ENCODE measurements at places on chromosomes 3 and 15.

GRCh38 chr3:46070595-46071093, 43.4 kb upstream of the XCR1 start:
- no peak for DNase-seq

GRCh38 chr15:101288905-101289513, 6.0 kb downstream of the SNRPA1 start:
- peak; percentile 27 for DNase-seq

GRCh38 chr3:23376516-23377248, 173.6 kb downstream of the UBE2E2 start:
- DNase-seq = no peak

- DNase-seq = no peak
Observed at GRCh38 chr3:53658613-53659193, 164.3 kb downstream of the CACNA1D start.

DNA sequence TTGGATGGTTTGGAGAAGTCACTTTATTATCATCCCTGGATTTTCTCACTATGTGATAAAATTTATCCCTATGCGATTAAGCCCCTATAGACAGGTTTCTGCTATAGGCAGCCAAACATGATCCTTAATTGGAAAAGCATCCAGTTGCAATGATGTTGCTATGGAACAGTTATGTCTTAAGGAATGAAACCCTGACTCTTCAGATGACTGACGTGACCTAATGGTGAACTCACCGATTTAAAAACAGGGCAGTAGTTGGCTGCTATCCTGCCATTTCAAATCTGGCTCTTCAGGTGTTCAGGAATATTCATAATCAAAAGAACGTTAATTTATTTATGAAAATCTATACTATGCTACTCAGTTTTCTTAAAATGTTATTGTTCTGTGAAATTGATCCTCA, 106.8 kb upstream of the ROBO1 start:
- no peak for DNase-seq

DNA sequence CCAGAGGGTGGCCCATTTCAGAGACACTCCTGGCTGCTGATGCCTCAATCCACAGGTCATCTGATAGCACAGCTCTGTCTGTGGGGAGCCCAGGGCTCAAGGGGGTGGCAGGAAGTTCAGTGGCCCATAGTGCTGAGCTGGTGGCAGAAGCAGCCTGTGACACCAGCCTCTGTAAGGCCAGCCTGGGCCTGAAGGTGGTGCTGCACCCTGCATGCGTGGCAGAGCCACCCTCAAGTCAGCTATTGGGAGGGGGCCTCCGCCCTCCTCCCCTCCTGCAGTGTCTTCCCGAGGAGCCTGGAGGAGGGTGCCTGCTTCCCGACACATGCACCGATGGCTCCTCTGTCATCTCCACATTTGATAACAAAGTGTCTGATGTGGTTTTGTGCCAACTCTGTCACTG, 3.0 kb downstream of the PLA1A start:
- DNase-seq = no peak

- DNase-seq = peak; percentile 40
Observed at GRCh38 chr3:127158614-127159229, 34.2 kb upstream of the PRR23E start.

GRCh38 chr15:68228143-68228970, 1.2 kb downstream of the CLN6 start:
- no peak for DNase-seq

DNA sequence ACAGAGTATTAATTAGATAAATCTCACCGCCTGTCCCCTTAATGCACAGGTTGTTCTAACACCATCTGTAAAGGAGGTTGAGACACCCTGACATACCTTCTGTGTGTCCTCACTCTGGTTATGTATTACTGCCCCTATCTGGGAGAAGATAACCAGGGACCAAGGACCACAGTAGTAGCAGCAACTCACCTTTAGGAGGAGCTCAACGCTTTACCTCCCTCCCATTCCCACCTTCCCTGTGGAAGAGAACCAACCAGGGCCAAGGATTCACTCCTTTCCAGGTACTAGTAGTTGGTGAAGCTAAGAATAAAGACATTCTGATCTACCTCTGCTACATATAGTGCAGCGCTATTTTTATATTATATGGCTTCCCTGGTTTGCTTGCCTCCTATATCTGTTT, 232.6 kb downstream of the MEX3B start:
- DNase-seq = peak; percentile 62

- DNase-seq = no peak
Observed at GRCh38 chr3:49607796-49608195, 53.5 kb downstream of the BSN start.

GRCh38 chr15:28942046-28942445, 56.3 kb downstream of the APBA2 start:
- no peak for DNase-seq

GRCh38 chr3:33167716-33168336, 50.8 kb downstream of the SUSD5 start:
- DNase-seq = no peak

DNA sequence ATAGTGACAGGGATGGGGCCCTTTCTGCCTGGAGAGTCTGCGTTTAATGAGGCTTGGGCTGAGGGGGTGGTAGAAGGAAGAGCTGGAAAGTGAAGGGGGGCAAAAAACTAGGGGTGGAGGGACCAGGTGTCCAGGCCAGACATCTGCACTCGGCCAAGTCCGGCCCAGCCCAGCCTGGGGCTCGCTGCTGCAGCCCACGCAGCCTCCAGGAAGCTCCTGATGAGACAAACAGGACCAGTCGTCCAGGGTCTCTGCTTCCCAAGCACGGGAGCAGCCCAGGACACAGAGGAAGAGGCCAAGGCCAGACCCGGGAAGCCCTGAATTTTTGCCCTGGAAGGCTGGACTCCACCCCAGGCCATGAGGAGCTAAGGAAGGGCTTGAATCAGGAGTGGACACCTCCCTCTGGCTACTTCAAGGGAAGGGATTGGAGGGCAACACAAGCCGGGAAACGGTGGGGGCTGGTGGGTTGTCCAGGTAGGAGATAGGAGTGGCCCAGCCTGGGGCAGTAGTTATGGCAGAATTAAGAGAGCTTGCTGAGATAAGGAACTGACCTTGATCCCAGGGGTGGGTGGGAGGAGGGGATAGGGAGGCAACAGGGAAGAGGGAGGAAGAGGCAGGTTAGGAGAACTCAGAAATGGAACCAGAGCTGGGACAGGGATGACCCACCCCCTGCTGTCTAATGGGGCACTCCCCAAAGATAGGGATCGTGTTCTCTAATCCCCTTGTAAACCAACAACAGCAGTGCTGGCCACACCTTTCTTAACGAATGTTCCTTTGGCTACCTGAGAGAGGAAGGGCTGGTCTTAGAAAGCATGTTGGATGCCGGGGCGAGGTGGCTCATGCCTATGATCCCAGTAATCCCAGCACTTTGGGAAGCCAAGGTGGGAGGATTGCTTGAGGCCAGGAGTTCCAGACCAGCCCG, 89.5 kb downstream of the ANP32A start:
- no peak for DNase-seq

- no peak for DNase-seq
Observed at GRCh38 chr15:79190093-79190492, 92.4 kb upstream of the ANKRD34C start.

DNA sequence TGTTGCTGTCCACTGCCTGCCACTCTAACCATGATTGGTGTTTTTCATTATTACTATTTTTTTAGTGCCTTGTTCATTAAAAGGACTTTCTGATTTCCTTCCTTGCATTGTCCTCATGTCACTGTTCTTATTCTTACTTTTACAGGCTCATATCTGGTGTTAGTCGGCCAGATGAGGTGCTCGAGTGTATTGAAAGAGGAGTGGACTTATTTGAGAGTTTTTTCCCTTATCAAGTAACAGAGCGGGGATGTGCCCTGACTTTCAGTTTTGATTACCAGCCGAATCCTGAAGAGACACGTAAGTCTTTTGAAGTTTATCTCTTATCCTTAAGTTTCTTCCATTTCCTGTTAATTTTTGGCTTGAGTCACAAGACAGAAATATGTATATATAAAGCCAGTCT, 23.2 kb downstream of the QTRT2 start:
- no peak for DNase-seq

GRCh38 chr3:27185231-27185989, 183.8 kb downstream of the NEK10 start:
- no peak for DNase-seq

GRCh38 chr15:52440946-52441345, 87.7 kb downstream of the MYO5A start:
- DNase-seq = no peak

- DNase-seq = peak; percentile 33
Observed at GRCh38 chr15:74264081-74264501, 28.0 kb downstream of the CCDC33 start.

- peak; percentile 91 for DNase-seq
Observed at GRCh38 chr15:96330450-96331143, at the start of gene NR2F2. Gene NR2F2, plus strand, starts transcription at chr15:96330700. Its CDS starts 1,406 bp downstream, at chr15:96332106.

DNA sequence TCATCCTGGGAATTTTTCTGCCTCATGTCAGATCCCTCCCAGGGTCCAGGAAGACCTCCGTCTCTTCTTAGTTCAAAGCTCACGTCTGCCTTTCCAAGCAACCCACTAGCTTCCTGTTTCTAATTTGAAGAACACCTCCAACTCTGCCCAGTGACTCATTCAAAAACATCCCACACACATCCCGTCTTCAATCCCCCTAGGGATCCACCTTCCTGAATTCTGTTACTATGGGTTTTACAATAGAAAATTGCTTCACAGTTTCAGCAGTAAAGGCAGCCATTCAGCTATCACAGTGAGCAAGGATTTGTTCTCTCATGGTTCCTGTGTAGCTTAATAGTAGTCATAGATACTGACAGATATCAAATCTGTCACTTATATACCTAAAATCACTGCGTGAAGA, 308.3 kb upstream of the CCDC54 start:
- DNase-seq = no peak
